ENCODE measurements at places on chromosomes 5 and 9. TPM values are rescaled to one million over a fixed set of nuclear protein-coding genes. Genes with fewer than 3 reads are reported as not detected.

- peak; percentile 11 for DNase-seq
These were observed 683 bp downstream of the CLPTM1L start for GRCh38 chr5:1343931-1344901.

DNA sequence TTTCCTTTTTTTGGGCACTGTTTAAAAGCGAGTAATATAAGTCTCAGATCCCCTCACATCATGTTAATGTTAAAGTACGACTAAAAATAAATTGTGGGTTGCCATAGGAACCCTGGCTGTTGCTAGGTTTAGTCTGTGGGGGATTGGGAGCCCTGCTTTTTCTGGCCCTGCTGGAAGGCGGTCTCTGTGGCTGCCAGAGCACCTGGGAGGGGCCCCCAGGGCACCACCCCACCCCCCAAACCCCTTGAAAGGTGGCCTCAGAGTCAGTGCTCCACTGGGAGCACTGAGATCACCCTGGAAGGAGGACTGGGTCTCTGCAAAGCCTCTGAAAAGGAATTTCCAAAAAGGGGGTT is 66.2 kb upstream of the NEURL1B start:
- no peak for DNase-seq

DNA sequence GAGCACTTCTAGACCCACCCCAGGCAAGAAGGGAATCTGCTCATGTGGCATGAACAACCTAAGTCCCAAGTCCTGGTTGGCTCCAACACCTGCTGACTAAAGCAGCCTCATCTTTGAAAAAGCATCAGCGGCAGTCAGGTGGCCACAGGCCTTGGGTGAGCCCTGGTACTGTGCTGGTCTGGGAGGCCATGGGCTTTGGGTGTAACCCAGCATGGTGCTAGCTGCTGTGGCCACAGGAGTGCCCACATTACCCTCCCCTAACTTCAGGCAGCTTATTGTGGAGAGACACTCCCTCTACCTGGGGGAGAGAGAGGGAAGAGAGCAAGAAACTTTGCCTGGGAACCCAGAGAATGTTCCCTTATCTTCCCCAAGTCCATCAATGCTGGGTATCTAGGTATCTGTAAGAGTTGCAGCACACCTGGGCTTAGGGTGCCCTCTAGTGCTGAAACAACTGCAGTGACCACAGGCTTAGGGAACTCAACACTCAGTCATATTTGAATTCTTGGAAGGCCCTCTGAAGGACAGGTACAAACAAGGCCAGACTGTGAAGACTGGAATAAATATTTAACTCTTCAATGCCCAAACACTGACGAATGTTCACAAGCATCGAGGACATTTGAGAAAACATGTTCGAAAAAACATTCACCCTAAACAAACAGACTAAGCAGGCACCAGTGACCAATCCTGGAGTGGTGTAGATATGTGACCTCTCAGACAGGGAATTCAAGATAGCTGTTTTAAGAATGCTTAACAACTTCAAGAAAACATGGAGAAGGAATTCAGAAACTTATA is 69.9 kb upstream of the OR2K2 start:
- peak; percentile 57 for DNase-seq

DNA sequence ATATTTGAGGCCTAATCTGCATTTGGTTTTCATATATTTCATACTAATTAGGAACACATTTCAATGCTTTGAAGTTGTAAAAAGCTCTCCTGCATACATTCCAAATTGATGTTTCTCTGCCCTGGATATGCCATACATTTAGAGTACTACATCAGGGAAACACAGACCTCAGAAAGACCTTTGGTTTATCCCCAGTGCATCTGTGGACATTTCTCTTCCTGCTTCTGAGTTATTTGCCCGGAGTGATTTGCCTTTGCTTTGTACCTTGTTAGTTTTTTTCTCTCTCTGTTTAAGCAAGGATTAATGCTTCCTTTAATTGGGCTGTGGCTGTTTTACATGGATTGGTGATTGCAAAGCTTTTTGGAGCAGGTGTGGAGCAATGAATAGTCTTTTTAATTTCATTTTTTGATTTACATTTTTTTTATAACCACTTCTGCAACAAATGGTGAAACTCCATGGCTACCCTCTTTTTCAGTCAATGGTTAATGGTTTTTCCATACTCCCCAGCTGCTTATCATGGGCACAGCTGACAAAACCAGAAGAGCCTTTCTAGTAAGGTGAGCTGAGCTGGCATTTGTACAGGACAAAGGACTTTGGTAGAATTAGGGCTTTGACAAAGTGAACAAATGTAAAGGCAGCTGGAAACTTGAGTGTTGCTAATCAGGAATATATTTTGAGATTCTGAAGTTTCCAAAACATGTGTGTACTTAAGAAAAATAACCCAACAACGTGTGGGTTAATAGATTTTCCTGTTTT is 54.2 kb downstream of the ZSWIM6 start:
- DNase-seq, result no peak

DNA sequence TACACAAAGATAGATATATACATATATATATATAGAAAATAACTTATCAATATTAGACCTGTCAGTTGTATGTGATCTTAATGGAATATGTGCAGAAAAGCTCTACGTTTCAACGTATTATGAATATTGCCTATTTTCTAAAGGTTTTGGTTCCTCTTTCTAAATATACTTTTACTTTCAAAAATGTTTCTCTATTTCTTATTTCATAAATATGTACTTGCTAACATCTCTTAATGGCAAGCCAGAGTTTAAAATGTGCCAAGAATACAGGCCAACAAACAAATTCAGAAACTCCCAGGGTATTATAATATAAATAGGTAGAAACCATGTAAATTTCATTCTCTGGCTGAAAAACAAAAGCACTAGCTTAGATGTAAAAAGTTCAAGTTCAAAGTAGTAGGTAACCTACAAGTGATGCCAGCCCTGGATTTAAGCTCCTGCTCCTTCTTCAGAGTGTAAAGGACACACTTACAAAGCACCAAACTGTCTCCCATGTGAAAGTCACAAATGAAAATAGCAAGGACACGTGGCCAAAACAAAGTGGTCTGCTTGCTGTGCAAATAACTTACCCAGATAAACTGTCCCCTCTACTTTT is 685.1 kb upstream of the DMAC1 start:
- DNase-seq, result no peak

- DNase-seq, result no peak
These were observed 146.0 kb downstream of the CACNA1B start for GRCh38 chr9:138023394-138024124.

DNA sequence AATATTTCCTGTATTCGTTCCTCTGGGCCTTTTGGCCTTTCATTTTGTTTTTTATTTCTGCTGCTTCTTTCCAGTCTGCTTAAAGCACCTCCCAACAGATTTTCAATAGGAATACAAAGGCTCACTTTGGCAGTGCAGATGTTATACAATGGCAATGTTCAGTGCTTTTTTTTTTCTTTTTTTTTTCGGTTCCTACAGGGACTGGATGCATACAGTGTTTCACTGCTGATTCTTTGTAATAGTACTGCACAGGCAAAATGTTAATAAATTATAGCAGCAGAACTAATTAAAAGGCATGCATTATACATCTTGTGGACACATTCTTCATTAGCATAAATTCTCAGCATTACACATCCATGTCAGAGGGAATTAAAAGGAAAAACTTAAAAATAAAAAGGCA is 356.6 kb upstream of the C9orf72 start:
- no peak for DNase-seq

DNA sequence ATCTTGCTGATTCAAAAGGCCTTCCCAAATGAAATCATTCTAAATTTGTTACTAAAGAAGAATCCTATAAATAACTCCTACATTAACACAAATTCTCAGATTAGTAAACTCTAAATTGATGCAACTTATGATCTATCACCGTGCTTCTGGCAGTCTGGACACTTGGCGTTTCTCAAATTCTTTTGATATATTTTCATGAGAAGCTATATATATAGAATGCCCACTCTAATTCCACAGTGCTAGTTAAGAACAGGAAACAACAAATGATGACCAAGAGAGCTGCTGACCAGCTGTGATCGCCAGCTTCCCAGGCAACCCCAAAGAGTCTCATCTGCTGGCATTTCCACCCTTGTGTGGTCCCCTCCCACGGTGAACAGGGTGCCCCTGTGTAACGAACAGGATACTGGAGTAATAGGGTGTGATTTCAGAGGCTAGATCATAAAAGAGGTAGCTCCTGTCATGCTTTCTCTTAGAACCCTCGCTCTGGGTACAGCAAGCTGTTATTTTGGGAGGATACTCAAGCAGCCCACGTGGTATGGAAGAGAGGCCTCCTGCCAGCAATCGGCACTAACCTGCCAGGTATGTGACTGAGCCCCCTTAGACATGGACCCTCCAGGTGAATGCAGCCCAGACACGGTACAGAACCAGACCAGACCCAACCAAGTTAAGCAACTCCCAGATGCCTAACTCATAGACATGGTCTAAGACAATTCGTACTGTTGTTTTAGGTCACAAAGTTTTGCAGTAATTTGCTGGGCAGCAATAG is 64.7 kb downstream of the CDC14B start:
- no peak for DNase-seq

DNA sequence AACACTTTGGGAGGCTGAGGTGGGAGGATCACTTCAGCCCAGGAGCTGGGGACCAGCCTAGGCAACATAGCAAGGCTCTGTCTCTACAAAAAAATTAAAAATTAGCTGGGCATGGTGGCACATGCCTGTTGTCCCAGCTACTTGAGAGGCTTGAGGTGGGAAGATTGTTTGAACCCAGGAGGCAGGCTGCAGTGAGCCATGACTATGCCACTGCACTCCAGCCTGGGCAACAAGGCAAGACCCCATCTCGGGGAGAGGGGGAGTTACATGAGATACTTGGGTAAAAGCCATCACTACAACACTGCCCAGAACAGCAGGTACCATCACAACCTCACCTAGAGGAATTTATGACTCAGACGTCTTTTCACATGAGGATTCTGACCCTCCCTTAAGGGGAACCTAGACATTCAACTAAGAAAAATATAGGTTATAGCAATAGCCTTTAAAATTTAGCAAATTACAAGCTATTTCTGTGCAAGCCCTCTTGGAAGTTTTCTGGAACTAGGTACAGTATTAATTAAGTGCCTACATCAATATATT is 143.5 kb downstream of the NFIB start:
- no peak for DNase-seq

DNA sequence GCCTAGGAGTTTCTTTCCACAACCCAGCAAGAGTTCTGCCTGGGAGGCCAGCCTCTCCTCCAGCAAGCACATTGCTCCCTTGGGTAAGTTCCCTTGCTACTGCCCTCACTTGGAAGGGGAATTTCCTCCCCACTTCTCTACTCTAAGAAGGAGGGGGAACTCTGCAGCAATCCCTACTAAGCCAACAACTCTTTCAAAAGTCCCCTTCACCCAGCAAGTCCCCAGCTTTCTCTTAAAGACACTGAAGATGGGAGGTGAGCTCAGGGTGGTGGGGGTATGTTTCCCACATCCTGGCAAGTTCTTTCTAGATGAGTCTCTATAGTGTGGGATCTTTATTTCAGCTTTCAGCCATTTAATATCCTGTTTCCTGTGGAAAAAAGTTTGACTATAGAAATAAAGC is 49.0 kb downstream of the PDE8B start:
- DNase-seq, result no peak

DNA sequence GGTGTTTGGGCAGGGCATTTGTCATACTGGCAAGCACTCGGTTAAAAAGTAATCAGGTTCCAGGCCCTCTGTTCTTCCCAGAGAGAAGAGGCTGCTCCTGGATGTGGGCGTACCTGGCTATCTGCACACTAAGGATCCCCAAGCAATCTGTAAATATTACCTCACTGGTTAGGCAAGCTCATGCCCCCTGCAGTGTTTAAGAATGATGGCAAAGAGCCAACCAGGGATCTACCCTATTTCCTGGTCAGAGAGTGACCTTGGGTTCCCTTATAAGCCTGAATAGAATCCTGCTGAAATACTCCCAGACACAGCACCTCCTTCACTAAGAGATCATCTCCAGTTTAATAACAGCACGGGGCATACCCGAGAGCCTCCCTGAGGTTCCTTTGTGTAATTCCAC is 181.2 kb downstream of the PIK3R1 start:
- DNase-seq, result peak; percentile 80

- peak; percentile 5 for DNase-seq
These were observed 206.7 kb downstream of the FAM114A2 start for GRCh38 chr5:153831973-153832372.

The MACROH2A1 gene
- 365 TPM for total RNA-seq

The ADGRD2 gene
- total RNA-seq, result not detected

The SERF1A gene
- 5.3 TPM for total RNA-seq

The MBLAC2 gene
- 9.6 TPM for total RNA-seq
